WTC11 (cell line): ENCODE measurements at places on chromosomes 1 and 21. TPM values are rescaled to one million over a fixed set of nuclear protein-coding genes. Genes with fewer than 3 reads are reported as not detected.

- no peak for DNase-seq
Observed at GRCh38 chr1:96416111-96416595, 305.4 kb upstream of the PTBP2 start.

Gene ETV3L
- 0.13 to 0.30 TPM (median 0.25 TPM) in 3 replicates for total RNA-seq

- no peak for DNase-seq
Observed at GRCh38 chr1:40595623-40596022, 64.2 kb downstream of the ZNF684 start.

GRCh38 chr1:27961646-27962221 lies 2.0 kb downstream of the XKR8 start:
- DNase-seq: peak; percentile 22

Gene DEGS1
- 30.2 to 31.6 TPM (median 30.7 TPM) in 3 replicates for total RNA-seq

- DNase-seq: no peak
Observed at GRCh38 chr21:37233551-37234146, 33.5 kb downstream of the VPS26C start.

Gene MYOG
- total RNA-seq: not detected in 3 replicates

- peak; percentile 61 for DNase-seq
Observed at GRCh38 chr1:119516680-119517079, 9.7 kb downstream of the HSD3B1 start.

Gene LCE3D
- not detected in 3 replicates for total RNA-seq

Gene AMY1A
- total RNA-seq: not detected in 3 replicates

Gene ZNF695
- total RNA-seq: 29.4 to 32.6 TPM (median 29.4 TPM) in 3 replicates
